Activated naive CD4-positive, alpha-beta T cell treated with anti-CD3 and anti-CD28 coated beads, Interleukin-2, amount 50 U/mL, for 72 hours (primary cell): ENCODE measurements at places on chromosomes 13 and 19. TPM values are rescaled to one million over a fixed set of nuclear protein-coding genes. Genes with fewer than 3 reads are reported as not detected.

The NFKBIB gene
- total RNA-seq: 71.9 TPM

The PSG3 gene
- total RNA-seq: not detected

The PEAK3 gene
- not detected for total RNA-seq

The CD209 gene
- total RNA-seq: not detected

The FGF22 gene
- not detected for total RNA-seq

DNA sequence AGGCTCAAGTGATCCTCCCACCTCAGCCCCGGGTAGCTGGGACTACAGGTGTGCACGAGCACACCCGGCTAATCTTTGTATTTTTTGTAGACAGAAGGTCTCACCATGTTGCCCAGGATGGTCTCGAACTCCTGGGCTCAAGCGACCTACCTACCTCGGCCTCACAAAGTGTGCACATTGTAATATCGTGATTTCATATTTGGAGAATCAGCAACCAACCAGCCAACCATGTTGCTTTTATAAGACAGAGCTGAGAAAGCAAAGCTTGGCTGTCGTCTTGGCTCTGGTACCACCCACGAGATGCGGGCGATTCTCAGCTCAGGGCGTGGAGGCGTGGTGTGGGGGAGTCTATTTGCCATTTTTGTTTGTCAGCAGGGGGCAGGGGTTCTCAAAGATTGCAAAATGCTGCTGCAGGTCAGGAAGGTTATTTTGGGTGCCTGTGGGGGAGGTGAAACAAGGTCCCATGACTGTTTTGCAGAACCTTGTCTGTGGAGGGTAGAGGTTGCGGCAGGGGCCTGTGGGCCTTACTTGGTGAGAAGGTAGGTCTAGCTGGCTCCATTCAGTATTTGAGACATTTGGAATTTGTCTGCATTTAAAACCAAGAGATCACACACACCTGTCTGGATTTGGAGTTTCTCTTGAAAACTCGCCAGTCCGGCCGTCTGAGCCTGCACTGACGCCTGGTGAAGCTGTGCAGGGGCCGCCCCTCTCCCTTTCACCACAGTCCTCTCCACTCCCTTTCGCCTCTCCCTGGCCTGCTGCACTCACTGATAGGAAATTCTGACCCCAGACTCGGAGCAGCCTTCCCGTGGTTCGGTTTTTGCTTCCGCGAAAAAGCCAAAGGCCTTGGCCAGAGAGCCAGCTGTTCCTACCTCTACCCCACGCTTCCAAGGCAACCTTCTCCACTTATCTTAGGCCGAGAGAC lies 15.4 kb downstream of the TNFAIP8L1 start:
- DNase-seq: no peak

- no peak for DNase-seq
These were observed 37.3 kb upstream of the C13orf42 start for GRCh38 chr13:51148223-51148951.

GRCh38 chr19:7418596-7418995 lies 69.9 kb downstream of the ARHGEF18 start:
- DNase-seq: no peak

- no peak for DNase-seq
These were observed 671 bp downstream of the MCOLN1 start for GRCh38 chr19:7522923-7523667.

GRCh38 chr13:42894765-42895243 lies 97.2 kb downstream of the EPSTI1 start:
- DNase-seq: no peak

- no peak for DNase-seq
These were observed 393.1 kb downstream of the KLF12 start for GRCh38 chr13:73741111-73741510.

GRCh38 chr19:531753-532560 lies at the start of gene CDC34:
TSS of gene CDC34 (plus strand) at chr19:531760. CDS start at chr19:531932, 172 bp downstream.
- no peak for DNase-seq

DNA sequence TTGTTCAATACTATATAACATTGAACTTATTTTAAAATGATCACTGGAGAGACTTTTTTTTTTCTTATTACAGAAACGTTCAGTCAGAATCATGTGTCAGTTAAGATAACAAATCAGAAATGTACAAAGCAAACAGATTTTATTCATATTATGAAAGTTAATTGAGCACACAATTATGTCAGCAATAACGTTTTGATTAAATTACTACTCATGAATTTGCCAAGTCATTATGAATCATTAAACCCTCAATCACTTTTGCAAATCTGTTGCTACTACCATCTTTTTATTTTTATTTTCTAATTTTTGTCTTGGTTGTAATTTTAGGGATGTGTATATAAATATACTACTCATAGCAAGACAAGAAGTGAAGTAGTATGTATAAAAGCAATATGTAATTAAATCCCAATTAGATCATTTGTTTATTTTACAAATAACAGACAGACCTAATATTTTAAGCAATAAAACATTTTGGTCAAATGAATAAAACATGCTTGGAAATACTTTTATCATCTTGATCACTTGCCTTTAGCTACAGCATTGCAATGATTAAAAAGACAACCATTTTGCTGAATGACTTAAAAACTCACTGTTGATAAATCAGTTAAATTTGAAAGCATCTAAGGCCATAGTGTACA lies 893.4 kb upstream of the MIR17HG start:
- DNase-seq: no peak

GRCh38 chr19:51676566-51677083 lies 16.5 kb upstream of the SPACA6 start:
- DNase-seq: no peak

DNA sequence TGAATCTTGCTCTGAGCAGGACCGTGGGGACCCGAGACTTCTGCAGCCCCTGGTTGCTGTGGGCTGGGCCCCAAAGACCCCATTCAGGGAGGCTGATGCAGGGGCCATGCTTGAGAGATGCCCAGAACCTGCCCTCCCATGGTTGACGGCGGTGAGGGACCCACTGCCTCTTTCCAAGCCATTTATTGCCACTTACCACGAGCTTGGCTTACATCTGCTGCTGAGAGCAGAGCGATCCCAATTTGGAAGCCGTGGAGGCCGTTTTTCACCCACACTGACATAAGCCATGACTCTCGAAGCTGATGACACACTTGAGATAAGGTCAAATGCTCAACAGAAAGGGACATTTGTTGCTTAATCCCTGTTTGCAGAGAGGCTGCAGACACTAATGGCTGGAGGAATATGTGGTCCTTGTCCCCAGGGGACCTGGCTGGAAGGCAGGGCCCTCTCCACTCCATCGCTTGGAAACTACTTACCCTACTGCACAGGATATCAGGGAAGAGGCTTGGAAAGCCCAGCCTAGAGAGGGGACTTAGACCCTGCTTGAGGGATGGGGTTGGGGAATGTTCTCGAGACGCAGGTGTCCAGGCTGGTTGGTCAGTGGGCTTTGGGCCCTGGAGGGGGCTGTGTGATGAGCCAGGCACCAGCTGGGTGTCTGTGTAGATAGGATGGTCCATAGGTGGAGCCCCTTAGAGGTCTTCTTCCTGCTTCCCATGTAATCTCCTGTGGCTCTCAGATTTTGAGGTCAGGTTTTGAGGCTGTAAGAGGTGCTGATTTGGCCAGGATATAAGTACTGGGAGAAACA lies 15.3 kb downstream of the ZNF536 start:
- DNase-seq: no peak

GRCh38 chr19:24055548-24055947 lies 31.4 kb upstream of the ZNF254 start:
- no peak for DNase-seq

DNA sequence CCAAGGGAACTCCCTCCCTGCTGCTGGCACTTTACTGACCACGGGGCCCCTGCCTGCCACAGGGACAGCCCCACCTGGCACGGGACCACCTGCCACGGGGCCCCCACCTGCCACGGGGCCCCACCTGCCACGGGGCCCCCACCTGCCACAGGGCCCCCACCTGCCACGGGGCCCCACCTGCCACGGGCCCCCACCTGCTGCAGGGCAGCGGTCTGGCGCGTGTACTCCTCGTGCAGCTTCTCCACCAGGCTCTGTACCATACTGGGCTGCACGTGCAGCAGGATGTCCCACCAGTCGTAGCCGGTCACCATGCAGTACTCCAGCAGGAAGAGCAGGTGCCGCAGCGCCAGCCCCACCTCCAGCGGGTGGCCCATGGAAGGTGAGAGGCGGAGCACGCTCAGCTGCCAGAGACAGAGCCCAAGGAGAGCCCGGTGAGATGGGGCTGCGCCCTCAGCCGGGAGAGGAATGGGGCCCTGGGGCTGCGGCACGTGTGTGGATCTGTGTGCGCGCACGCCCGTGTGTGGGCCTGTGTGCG lies 16.1 kb downstream of the MED16 start:
- no peak for DNase-seq

DNA sequence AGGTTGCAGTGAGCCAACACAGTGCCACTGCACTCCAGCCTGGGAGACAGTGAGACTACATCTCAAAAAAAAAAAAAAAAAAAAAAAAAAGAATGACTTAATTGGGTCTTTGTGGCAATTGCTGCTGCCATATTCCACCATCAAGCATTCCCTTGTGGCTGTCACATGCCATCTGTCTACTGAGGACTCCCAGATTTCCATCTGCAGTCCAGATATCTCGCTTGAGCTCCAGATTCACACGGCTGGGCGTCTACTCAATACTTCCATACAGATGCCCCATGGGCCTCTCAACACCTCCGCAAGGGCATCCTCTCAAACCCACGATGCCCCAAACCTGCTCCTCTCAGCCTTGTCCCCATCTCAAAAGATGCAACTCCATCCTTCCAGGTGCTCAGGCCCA lies 12.9 kb downstream of the TMEM143 start:
- DNase-seq: no peak

DNA sequence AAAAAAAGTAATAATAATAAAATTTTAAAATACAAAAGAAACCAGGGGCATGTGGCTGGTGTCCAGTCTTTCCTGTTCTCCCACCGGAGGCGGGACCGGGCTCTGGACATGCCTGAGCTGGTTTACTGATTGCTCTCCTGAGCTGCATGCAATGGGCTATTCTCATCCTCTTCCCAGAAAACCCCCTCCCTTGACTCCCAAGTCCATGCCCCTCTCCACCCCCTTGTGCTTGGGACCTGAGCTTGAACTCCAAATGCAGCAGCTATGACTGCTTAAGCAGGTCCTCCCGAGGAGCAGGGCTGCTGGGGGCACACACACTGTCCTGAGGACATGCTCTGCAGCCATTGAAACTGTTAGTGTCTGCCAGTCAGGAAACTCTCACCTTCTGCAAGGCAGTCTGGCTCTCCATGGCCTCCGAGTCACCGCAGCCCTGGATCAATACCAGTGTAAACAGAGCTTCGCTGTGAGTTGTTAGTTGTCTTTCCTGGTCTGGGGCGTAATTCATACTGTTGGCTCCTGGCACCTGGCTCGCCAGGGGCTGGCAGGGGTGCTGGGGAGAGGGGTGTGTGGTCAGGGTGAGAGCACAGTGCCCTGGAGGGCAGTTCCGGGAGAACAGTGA lies 41.6 kb upstream of the CHST8 start:
- DNase-seq: no peak

DNA sequence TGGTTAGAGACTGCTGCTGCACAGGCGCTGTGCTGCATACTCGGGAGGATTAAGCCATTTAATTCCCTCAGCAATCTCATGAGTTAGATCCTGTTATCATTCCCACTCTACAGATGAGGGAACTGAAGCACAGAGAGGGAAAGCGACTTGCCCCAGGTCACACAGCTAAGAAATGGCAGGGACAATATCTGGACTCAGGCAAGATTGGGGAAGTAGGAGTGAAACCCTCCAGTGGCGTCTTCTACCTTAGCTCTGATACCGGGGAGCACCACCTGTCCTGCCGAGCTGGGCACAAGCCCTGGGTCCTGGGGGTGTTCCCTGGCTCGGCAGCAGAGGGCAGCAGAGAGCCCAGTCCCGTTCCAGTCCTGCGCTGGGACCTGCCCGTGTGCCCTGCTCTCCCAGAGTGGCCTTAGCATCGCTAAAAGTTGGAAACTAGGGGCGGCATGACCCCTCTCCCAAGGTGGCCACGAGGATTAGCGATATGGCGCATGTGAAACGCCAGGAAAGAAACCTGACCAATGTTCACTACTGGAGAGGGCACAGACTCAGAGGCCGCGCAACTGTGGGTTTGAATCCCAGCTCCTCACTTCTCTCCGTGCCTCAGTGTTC lies 20.5 kb downstream of the CYTH2 start:
- peak; percentile 94 for DNase-seq

GRCh38 chr13:98985591-98985990 lies 7.7 kb upstream of the DOCK9 start:
- DNase-seq: no peak

DNA sequence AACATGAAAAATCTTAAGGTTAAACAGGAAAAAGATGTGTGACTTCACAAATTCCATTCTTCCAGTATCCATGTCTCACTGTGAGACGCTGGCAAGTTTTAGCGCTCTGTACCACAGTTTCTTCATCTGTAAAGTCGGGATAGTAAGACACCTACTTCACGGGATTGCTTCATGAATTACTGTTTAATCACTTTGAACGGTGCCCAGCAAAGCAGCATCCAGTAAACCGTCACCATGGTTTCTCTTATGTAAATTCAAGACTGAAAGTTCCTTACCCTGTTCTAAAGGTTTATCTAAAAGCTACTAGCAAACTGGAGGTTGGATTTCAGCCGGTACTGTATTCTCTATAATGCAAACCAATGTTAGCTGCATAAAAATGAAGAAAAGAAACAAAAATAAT lies 53.5 kb downstream of the KATNAL1 start:
- no peak for DNase-seq

DNA sequence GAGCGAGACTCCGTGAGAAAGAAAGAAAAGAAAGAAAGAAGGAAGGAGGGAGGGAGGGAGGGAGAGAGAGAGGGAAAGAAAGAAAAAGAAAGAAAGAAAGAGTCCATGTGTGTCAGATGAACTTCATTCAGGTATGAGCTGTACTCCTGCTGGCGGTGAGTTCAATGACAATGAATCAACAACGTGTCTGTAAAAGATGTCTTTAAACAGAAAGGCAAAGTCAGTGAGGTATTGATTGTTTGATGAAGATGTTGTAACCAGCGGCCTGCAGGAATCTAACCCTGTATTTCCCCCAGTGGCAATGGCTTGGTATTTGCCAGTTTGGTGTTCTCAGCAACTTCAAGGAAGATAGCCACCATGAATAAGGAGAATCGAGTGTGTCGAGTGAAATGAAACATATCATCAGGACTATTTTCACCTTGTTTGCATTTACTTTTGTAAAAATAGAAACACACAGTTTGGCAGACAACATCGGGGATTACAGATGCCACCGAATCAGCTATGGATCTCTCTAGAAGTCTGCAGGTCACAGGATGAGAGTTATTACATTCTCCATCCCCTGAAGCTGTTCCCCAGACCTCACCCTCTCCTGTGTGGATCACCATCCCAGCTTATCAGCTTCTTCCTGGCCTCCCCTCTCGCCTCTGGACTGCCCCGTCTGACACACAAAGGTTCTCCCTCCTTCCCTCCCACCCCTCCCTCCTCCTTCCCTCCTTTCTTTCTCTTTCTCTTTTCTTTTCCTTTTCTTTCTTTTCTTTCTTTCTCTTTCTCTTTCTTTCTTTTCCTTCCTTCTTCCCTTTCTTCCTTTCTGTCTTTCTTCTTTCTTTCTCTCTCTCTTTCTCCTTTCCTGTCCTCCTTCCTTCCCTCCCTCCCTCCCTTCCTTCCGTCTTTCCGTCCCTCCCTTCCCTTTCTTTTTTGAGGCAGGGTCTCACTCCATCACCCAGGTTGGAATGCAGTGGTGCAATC lies 8.2 kb upstream of the SBK3 start:
- no peak for DNase-seq

GRCh38 chr19:5697022-5697889 lies 7.2 kb downstream of the RPL36 start:
- no peak for DNase-seq
